Suprapubic skin (tissue), 4 donors: ENCODE measurements at places on chromosomes 7 and 10. TPM values are rescaled to one million over a fixed set of nuclear protein-coding genes. Genes with fewer than 3 reads are reported as not detected.

DNA sequence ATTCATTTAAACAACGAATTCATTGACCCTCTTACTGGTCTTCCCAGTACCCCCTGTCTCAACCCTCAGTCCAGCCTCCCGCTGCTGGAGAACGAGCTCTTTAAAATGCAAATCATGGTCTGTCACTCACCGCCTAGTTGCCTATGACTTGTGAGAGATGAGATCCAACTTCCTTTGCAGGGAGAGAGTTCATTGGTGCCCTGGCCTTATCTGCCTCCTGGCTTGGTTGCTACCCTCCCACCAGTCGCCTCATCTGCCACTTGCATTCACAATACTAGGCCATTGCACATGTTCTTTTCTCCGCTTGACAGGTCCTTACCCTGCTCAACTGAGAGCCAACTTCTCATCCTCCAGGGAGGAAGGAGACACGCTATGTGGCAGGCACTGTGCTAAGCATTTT lies 54.0 kb upstream of the MXI1 start:
- DNase-seq: no peak
- H3K4me3 ChIP-seq: no peak overlapping the region
- no peaks in the 10 kb centered on the region for H3K36me3 ChIP-seq
- H3K4me1 ChIP-seq: no peaks in the 10 kb centered on the region
- H3K27me3 ChIP-seq: peaks cover 8% of the 10 kb centered on the region

- peak within 1 kb of the TSS; percentile 19 for H3K4me3 ChIP-seq
- peaks cover 58% of the 10 kb centered on the region for H3K4me1 ChIP-seq
- no peaks in the 10 kb centered on the region for H3K27me3 ChIP-seq
- H3K27ac ChIP-seq: peak within 1 kb of the TSS; percentile 32
- peak; percentile 96 for DNase-seq
These were observed at the start of gene SERPINE1 for GRCh38 chr7:101126651-101127459. SERPINE1 (plus strand) TSS chr7:101127104; CDS start chr7:101128394, 1,290 bp downstream.

GRCh38 chr10:74825371-74826141 lies 844 bp upstream of the KAT6B start:
- H3K4me3 ChIP-seq: peak overlapping the region; percentile 70
- peak overlapping the region; percentile 96 for H3K27ac ChIP-seq
- no peaks in the 10 kb centered on the region for H3K27me3 ChIP-seq
- H3K4me1 ChIP-seq: peaks cover 46% of the 10 kb centered on the region
- no peaks in the 10 kb centered on the region for H3K36me3 ChIP-seq
- peak; percentile 78 for DNase-seq

The GTPBP10 gene
- 11.7 TPM for total RNA-seq

GRCh38 chr7:43244784-43245183 lies 132.3 kb downstream of the HECW1 start:
- DNase-seq: no peak
- H3K27ac ChIP-seq: no peak overlapping the region
- no peak overlapping the region for H3K4me3 ChIP-seq
- H3K36me3 ChIP-seq: no peaks in the 10 kb centered on the region
- peaks cover 3% of the 10 kb centered on the region for H3K27me3 ChIP-seq

DNA sequence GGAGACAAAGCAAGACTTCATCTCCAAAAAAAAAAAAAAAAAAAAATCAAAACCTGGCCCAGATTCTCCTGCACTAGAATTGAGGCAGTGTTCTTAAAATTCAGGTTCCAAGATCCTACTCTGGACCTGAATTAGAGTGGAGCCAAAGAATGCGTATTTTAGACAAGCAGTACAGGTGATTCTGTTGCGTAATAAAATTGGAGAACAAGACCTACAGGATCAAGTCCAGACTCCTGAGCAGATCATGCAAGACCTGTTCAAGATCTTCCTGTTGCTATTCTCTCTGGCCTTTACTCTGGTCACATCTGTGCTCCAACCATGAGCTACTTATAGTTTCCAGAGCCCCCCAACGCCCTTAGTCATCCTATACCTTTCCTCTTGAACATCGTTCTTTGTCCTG lies 51.5 kb upstream of the RSBN1L start:
- DNase-seq: no peak
- H3K36me3 ChIP-seq: peaks cover 56% of the 10 kb centered on the region
- H3K27me3 ChIP-seq: no peaks in the 10 kb centered on the region
- no peaks in the 10 kb centered on the region for H3K4me1 ChIP-seq

- no peaks in the 10 kb centered on the region for H3K36me3 ChIP-seq
- no peak for DNase-seq
- H3K4me1 ChIP-seq: no peaks in the 10 kb centered on the region
- peaks cover 4% of the 10 kb centered on the region for H3K27me3 ChIP-seq
- H3K4me3 ChIP-seq: no peak overlapping the region
These were observed 12.0 kb downstream of the SFTPD start for GRCh38 chr10:79936625-79937615.

DNA sequence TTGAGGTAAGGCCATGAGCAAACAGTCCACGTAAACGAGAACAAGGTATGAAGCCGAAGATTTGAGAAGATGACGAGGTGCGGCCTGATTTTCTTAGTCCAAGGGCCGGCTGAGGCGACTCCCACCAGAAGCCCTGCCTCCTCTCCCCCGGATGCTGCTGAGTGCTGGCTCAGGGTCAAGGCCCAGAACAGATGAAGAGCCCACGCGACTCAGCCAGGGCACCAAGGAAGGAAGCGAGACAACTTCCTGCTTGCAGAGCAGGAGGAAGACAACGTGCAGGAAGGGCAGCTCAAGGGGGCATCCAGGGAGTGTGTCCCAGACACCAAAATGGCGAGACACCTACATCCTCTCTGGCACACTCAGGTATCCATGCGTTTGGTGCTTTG lies 99.5 kb downstream of the CYTH3 start:
- DNase-seq: no peak
- no peak overlapping the region for H3K4me3 ChIP-seq
- peaks cover under 1% of the 10 kb centered on the region for H3K4me1 ChIP-seq
- H3K27ac ChIP-seq: no peak overlapping the region
- H3K27me3 ChIP-seq: no peaks in the 10 kb centered on the region
- peaks cover 32% of the 10 kb centered on the region for H3K36me3 ChIP-seq

The CHAT gene
- not detected for total RNA-seq

The ADIRF gene
- total RNA-seq: 82.4 TPM

The SLC39A12 gene
- total RNA-seq: not detected

DNA sequence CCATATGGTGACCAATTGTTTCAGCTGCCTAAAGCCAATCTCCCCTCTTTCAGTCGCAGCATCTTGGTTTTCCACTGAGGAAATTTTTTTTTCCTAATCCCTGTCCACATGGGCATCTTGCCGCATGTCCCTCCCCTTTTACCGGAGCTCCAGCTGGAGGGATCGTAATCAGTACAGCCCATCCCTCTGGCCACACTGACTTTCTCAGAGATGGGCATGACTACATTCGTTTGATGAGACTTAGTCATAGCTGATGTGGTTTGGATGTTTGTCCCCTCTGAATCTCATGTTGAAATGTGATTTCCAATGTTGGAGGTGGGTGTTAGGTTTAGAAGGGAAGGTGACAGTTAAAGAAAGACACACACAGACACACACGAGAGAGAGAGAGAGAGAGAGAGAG lies 186.8 kb upstream of the CXCL12 start:
- DNase-seq: no peak
- no peak overlapping the region for H3K27ac ChIP-seq
- H3K4me1 ChIP-seq: peaks cover 5% of the 10 kb centered on the region
- no peak overlapping the region for H3K4me3 ChIP-seq
- no peaks in the 10 kb centered on the region for H3K27me3 ChIP-seq
- H3K36me3 ChIP-seq: no peaks in the 10 kb centered on the region

DNA sequence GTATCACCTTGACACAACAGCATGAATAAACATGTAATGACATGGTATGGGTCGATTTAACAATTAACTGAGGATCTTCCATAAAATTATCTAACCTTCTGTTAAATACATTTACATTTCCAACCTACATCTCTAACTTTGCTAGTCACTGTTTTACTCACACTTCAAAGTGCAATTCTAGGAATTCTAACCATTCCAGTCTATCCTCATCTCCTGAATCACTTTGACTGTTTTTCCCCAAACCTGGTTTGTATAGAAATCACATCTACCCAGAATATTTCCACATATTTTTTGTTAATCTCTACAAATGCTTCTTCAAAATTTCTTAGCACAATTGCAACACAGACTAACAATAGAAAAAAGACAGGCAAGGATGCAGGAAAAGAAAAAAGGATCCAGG lies 6.2 kb downstream of the ABI1 start:
- H3K36me3 ChIP-seq: no peaks in the 10 kb centered on the region
- no peaks in the 10 kb centered on the region for H3K27me3 ChIP-seq
- H3K4me1 ChIP-seq: peaks cover 52% of the 10 kb centered on the region
- DNase-seq: no peak
- H3K4me3 ChIP-seq: no peak overlapping the region

The INSYN2A gene
- 0.11 TPM for total RNA-seq

The ATP6V0A4 gene
- total RNA-seq: 16.6 TPM

DNA sequence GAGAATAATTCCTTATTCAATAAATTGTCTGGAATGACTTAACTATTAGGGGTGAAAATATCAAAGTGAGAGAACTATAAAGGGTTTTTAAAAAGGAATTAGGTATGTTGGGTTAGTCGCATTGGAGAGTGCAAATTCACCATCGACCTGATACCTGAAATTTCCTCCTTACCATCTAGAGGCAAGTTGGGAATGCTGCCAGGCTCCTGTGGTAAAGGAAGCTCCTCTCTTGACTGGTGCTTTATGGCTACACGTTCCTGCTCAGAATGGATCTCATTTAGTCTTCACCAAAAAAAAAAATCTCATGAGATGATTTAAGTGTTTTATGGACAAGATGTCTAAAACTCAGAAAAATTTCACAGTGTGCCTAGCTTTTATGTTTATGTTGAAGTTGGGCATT lies 129.8 kb downstream of the EGFR start:
- peaks cover 82% of the 10 kb centered on the region for H3K36me3 ChIP-seq
- no peaks in the 10 kb centered on the region for H3K4me1 ChIP-seq

DNA sequence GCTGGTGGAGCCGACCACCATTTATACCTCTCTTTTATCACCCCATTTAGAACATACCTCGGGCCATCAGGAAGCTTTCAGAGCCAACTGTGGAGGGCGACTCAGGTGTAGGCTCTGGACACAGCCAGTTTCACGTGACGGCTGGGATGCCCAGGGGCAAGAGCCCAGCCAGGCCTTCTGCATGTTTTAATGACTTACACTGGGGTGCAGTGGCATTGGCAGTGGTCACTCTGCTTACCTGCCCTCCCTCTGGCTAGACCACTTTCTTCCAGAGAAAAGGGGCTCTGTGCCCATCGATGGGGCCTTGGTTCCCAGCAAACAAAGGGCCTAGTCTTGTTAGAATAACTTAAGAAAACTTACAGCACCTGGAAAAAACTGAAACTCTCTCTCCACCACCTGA lies 50.0 kb downstream of the PNLIPRP2 start:
- H3K4me1 ChIP-seq: peaks cover 5% of the 10 kb centered on the region
- peak; percentile 32 for DNase-seq
- peaks cover 6% of the 10 kb centered on the region for H3K27me3 ChIP-seq
- no peak overlapping the region for H3K27ac ChIP-seq
- peaks cover 6% of the 10 kb centered on the region for H3K36me3 ChIP-seq
- no peak overlapping the region for H3K4me3 ChIP-seq

The ANXA11 gene
- 85.1 TPM for total RNA-seq
